ENCODE measurements at places on chromosomes 2 and 18. TPM values are rescaled to one million over a fixed set of nuclear protein-coding genes. Genes with fewer than 3 reads are reported as not detected.

FBXO36 gene
- 1.6 TPM for total RNA-seq

RND3 gene
- total RNA-seq = not detected

ADI1 gene
- 18.2 TPM for total RNA-seq

LCT gene
- 0.29 TPM for total RNA-seq

GRCh38 chr18:23719634-23720201 lies 30.5 kb downstream of the LAMA3 start:
- H3K36me3 ChIP-seq = no peaks in the 10 kb centered on the region
- no peak overlapping the region for H3K27ac ChIP-seq
- H3K27me3 ChIP-seq = peaks cover 4% of the 10 kb centered on the region
- no peak overlapping the region for H3K4me3 ChIP-seq
- no peak for DNase-seq

GRCh38 chr2:226772389-226773179 lies 27.0 kb downstream of the IRS1 start:
- H3K4me1 ChIP-seq = peaks cover 23% of the 10 kb centered on the region
- H3K27ac ChIP-seq = peak overlapping the region; percentile 64
- no peaks in the 10 kb centered on the region for H3K27me3 ChIP-seq
- peaks cover 2% of the 10 kb centered on the region for H3K36me3 ChIP-seq
